ENCODE measurements at places on chromosomes 3 and 15. TPM values are rescaled to one million over a fixed set of nuclear protein-coding genes. Genes with fewer than 3 reads are reported as not detected.

IL17RC gene
- 25.7 TPM for total RNA-seq

ZPLD1 gene
- 0.22 TPM for total RNA-seq

GRCh38 chr3:9012521-9012920, 49.2 kb upstream of the RAD18 start:
- DNase-seq = no peak

GRCh38 chr15:48798319-48798718, 12.6 kb downstream of the CEP152 start:
- no peak for DNase-seq

LSAMP gene
- total RNA-seq = not detected

OR5K4 gene
- total RNA-seq = not detected

GALNT15 gene
- total RNA-seq = 10.2 TPM

PLSCR4 gene
- 4.4 TPM for total RNA-seq

GRCh38 chr15:43104426-43104825, 1.4 kb downstream of the UBR1 start:
- DNase-seq = peak; percentile 31

GPR149 gene
- total RNA-seq = not detected

- no peak for DNase-seq
Measured at GRCh38 chr3:141405025-141405424, 36.7 kb downstream of the ZBTB38 start.

- no peak for DNase-seq
Measured at GRCh38 chr15:93250950-93251349, 161.9 kb upstream of the RGMA start.

HSPBAP1 gene
- 15.2 TPM for total RNA-seq
